D341Med (cell line): ENCODE measurements at places on chromosomes 11 and 22.
A peak's percentile ranks its signal among the peaks of the same experiment; 100 is the strongest.

DNA sequence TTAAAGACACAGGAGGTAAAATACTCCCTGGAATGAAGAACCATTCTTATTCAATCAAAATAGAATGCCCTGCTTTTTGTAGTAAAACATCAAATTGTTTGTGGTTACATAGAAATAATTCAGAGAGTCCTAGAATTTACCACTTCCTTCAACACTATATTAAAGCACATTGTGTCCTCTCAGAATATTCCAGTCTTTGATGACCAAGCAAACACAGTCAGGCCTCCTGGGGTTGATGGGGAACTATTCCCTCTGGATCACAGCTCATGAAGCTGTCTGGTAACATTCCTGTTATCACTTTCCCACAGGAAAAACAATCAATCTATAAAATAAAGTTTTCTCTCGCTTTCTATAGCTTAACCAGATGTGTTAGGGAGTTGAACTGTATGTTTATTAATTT lies 389.3 kb downstream of the KCNA4 start:
- DNase-seq: no peak

- DNase-seq: no peak
Observed at GRCh38 chr11:131906963-131907362, 536.5 kb downstream of the NTM start.

GRCh38 chr11:88555018-88555828 lies 217.7 kb upstream of the CTSC start:
- no peak for DNase-seq

- no peak for DNase-seq
Observed at GRCh38 chr11:120126620-120127019, 11.3 kb downstream of the TRIM29 start.

- no peak for DNase-seq
Observed at GRCh38 chr11:93783765-93784144, 327 bp upstream of the MED17 start.

- no peak for DNase-seq
Observed at GRCh38 chr11:35558513-35558912, 33.1 kb upstream of the PAMR1 start.

- DNase-seq: peak; percentile 60
Observed at GRCh38 chr22:27331526-27332281, 469.9 kb downstream of the MN1 start.

- DNase-seq: no peak
Observed at GRCh38 chr11:110371084-110371483, 58.7 kb upstream of the FDX1 start.

DNA sequence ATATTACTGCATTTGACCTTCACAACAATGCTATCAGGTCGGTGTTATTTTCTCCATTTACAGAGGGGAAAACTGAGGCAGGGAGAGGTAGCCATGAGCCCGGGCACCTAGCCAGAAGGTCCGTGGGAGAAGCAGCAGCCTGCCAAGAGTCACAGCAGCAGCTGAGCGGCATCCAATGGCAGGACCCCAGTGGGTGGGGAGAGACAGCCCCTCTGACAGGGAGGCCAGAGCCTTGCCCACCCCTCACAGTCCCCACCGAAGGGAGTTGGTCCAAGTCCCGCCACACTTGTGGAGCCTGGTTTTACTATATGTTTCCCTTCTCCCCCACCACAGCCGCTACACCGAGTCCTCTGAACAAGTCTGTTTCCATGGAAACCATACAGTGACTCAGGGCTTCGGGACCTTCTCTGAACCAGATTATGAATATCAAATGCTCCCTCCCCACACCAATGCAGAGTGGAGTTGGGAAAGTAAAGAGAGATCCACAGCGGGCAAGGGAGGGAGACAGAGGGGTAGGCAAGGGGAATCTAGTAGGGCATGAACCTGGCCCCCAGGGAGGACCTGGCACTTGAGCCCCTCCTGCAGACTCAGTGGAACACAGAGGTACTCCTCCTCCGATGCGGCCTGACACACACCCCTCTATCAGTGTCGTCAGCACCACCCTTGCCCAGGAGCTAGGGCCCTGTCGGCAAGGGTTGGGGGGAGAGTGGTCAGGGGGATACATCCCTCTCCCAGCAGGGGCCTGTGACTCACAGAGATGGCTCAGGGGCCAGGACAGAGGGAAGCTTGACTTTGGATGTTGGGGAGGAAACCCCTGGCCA lies 2.5 kb downstream of the CHST1 start:
- no peak for DNase-seq

- DNase-seq: no peak
Observed at GRCh38 chr22:45903355-45904135, 73.4 kb downstream of the WNT7B start.

GRCh38 chr11:102177974-102178631 lies 67.9 kb downstream of the YAP1 start:
- no peak for DNase-seq

- no peak for DNase-seq
Observed at GRCh38 chr11:105589346-105589745, 20.5 kb upstream of the GRIA4 start.

GRCh38 chr11:82406611-82407010 lies 327.1 kb downstream of the FAM181B start:
- DNase-seq: no peak

DNA sequence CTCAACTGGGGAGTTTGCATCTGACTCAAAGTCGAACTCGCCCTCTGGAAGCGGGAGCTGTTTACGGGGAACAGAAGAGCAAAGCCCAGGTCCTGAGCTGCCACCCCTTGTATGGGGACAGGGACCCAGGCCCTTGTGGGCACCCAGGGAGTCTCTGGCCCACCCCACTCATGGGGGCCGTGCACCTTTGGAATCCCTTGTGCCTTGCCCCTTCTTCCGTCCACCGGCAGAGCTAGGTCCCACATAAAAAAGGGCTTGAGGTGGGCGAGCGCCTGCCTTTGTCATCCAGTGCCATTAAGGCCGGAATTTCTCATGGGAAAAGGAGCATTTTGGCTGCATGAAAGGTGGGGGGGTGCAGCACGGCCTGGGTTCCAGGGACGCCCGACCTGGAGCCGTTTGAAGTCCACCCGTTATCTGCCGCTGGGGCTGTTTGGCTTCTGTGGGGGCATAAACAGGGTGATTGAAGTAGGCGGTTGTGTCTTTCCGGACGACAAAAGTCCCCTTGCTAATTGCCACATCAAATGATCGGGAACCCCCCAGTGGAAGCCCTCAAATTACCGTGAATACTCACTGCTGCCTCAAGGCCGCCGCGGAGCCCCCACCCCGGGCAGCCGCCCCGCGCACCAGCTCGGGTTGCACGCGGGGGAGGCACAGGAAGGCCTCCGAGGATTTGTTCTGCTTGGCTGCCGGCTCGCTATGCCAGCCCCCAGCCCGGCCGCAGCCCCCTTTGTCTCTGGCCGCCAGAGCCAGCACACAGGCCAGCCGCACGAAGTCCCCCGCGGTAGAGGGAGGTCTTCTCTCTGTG lies 49.0 kb upstream of the FGF3 start:
- DNase-seq: no peak

DNA sequence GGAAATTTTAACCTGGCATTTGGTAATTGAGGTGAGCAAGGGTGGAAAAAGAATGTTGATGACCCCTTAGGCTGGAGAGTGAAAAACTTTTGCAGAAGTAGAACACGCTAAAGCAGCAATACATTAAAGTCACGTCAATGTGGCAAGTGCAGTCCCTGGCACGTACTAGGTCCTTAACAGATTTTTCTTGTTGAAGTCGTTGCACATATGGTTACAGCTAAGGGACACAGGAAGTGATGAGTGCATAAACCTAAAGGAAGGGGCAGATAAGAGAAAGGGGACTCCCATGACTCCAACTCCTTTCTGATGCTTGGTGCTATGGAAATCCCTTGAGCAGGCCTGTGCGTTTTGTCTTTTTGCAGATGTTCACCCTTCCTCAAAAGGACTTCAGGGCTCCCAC lies 1.2 kb downstream of the ACCS start:
- no peak for DNase-seq

- DNase-seq: no peak
Observed at GRCh38 chr11:44454666-44455065, 110.8 kb upstream of the CD82 start.

GRCh38 chr11:41536021-41536568 lies 76.6 kb upstream of the LRRC4C start:
- DNase-seq: no peak

DNA sequence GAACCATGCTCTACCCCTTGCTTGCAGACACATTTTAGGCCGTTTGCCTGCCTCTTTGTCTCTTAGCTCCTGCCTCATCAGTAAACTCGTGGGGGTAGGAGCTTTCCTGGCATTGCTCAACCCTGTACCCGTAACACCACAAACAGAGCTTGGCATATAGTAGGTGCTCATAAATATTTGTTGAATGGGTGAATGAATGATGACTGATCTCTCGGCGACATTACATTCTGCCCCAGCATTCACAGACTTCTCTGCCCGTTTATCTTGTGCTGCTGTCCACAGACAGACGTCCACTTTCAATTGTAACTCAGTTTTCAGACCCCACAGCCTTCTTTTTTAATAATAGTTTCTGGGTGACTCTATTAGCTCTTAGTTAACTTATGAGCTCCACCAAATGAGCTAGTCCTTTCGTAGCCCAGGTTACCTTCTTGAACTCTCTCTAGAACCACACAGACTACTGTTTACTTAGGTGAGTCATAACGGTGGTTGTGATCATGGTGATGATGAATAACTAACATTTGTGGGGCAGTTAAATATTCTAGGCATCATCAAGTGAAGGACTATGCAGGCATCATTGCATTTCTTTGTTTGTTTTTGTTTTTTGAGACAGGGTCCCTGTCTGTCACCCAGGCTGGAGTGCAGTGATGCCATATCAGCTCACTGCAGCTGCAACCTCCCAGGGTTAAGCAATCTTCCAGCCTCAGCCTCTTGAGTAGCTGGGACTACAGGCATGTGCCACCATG lies 188.4 kb downstream of the ADAMTS15 start:
- no peak for DNase-seq

GRCh38 chr11:47551086-47551485 lies 1.8 kb downstream of the CELF1 start:
- DNase-seq: no peak

DNA sequence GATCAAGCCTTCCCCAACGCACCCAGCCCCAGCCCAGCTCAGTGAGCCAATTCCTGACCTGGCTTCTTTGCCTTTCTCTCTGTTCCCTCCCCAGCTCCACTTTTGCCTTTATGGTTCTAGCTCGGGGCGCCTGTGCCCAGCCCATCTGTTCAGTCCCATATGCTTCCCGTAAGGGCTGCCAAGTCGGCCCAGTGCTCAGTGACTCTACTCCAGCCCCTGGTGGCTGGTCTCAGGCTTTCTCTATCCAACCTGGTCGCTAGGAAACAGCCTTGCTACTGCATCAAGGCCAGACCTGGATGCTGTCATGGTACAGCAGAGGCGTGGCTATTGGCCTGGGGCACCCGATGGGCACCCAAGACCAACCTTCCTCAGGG lies 178.0 kb downstream of the DSCAML1 start:
- DNase-seq: peak; percentile 84

DNA sequence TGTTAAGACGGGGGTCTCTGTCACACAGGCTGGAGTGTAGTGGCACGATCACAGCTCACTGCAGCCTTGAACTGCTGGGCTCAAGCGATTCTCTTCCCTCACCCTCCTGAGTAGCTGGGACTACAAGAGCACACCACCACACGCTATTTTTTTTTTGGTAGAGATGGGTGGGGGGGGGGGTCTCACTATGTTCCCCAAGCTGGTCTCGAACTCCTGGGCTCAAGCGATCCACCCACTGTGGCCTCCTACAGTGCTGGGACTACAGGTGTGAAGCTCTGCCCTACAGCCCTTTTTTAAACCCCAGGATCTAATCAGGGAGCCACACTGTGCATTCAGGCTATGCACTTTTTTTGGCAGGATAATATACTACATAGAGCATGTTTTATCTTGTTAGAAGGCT lies 1.4 kb upstream of the DHCR7 start:
- no peak for DNase-seq

DNA sequence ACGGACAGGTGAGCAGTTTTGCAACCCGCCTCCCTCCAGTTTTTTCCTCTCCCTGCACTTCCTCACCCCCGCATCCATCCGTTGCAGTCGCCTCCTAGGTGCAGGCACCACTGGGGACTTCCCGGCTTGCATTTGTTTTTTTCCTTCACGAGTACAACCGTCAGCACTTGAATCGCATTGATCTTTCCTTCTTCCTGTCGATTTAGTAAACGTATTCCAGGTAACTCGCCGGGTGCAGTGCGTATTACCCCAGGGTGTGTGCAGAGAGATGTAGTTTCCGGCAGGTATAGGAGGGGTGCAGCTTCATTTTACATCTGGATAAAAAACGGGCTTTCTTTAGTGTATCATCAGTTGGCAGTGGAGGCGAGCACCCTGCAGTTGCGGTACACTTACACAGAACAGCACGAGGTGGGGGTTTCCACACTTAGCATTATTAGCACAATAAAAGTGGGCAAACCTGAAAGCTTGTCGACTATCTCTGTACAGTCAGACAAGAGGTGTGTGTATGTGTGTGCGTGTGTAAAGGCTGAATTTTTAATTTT lies at the start of gene SORL1-AS1:
Gene SORL1-AS1 (minus strand): TSS at position 359 of the 542 bp plus-strand sequence.
- DNase-seq: no peak

DNA sequence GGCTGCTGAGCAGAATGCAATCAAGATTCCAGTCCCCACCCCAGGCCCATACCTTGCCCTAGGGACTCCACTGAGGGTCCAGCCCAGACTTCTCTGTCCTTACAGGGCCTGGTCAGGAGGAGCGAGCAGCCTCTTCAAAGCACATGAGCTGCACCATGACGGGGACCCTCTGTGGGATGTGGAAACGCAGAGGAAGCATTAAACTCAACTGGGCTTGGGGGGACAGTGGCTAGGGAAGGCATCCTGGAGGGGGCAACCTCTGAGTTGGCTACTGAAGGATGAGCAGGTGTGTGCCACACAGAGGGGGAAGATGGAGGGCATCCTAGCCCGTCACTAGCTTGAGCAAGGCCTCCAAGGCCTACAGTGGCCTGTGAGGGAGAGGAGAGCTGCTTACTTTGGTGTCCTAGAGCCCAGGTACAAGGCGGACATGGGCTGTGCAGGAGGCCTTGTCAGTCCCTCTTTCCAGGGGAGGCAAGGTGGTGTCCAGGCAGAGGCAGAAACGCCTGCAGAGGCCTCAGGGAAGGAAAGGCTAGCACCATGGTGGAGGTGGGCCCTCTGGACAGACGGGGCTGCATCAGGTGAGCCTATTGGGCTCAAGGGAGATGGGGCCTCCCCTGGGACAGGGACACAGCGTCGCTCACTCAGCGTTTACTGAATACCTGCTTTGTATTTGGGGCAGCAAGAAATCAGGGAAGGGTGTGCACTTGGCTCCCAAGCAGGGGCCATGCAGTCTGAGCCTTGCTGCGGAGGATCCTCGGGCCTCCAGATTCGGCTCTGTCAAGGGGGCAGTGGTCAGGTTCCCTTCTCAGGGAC lies 14.3 kb downstream of the TTC38 start:
- no peak for DNase-seq

DNA sequence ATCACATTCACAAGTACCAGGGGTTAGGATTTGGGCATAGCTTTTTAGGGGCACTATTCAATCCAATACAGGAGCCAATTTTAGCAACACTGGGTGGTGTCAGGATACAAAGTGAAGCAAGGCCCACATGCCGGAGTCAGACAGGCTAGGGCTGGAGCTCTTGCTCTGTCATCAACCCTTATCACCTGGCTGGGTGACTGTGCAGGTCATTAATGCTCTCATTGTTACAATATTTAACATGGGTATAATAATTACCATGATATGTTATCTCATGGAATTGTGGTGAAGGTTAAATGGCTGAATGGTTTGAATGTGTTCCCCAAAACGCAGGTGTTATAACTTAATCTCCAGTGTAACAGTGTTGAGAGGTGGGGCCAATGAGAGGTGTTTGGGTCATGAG lies 143.3 kb upstream of the THY1 start:
- DNase-seq: no peak

GRCh38 chr11:128040603-128041002 lies 546.8 kb downstream of the ETS1 start:
- DNase-seq: no peak
